ENCODE measurements at places on chromosomes 7 and 10. TPM values are rescaled to one million over a fixed set of nuclear protein-coding genes. Genes with fewer than 3 reads are reported as not detected.

DNA sequence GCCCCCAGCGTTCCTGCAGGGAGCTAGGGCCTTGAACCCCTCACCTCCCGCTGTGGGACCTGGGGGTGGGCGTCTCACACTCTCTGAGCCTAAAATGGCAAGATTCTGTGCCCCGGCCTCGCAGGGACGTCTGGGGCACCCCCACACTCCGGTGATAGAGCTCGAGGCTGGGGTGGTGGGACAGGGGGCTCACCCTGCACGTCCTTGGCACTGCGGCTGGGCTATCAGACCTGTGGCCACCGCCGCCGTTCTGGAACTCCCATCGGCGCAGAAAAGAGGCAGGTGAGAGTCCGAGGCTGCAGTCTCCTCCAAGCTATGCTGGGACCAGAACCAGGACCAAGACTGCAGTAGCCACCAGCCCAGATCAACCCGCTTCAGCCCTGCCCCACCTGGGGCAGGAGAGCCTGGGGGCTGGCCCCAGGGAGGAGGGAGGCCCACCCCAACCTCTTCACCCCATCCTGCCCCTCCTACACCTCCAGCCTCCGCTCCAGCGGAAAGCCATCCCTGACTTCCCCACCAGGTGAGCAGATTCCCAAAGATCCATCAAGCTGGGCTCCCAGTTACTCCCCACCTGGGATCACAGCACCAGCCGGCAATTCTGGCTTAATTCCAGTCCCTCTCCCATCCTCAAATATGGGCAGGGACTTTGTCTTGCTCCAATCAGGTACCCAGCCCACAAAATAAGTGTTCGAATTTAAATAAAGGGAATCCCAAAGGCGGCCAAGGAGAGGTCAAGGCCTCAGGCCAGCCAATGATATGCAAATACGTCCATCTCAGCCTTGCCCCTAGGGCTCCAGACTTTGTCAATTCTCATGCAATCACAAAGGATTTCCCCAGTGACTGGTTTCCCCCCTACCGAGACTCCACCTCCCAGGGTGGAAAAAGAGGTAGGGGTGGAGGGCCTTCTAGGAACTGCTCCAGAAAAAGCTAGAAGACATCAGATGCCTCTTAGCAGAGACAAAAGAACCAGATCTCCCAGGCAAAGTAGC, 16.4 kb downstream of the TNRC18 start:
- DNase-seq = no peak

- no peak for DNase-seq
Measured at GRCh38 chr10:79097021-79097872, 28.5 kb downstream of the ZMIZ1 start.

SH2D4B gene
- 0.28 TPM for total RNA-seq

DENND10 gene
- total RNA-seq = 27.9 TPM

DNA sequence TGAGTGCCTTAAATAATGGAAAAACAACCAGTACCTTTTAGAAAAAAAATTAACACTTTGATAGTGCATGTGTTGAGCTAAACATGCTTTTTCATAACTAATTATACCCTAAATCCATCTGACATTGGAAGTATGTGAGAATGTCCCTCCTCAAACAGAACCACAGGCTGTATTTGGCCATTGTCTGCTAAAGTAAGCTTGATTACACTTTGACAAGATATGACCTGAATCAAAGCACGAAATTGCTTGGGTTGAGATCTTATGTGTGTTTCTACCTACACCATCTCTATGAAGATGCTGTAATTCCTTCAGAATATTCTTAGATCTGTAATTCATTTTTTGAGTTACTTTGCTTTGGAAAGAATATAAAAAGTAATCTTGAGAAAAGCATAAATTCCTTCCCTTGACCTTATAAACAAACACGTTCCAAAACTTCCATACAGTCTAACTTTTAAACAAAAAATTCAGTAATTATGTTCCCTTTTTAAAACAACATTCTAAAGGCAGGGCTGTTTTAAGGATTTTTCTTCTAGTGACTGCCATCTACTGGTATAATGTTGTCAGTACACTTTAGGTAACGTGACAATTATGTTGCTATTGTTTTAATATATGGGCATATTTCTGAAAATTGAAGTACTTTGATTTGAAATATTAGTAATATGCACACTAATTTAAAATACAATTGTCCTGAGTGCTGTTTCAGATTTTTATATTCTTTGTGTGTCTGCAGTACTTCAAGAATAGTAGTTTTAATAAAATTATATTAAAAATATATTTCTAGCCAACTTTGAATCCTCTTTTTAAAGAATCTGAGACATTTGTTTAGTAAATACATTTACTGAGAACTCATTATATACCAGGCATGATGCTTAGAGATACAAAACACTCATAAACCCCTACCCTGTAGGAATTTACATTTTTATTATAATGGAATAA, 20.9 kb downstream of the CD36 start:
- DNase-seq = peak; percentile 63

DNA sequence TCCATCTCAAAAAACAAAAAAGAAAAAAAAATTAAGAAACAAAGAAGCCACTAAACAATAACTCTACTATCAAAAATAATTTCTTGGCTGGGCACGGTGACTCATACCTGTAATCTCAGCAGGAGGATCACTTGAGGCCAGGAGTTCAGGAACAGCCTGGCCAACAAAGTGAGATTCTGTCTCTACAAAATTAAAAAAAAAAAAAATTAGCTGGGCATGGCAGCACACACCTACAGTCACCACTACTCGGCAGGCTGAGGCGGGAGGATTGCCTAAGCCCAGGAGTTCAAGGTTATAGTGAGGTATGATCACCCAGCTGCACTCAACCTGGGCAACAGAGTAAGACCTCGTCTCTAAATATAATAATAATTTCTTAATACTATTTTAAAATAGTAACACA, 69.0 kb downstream of the PARD3 start:
- DNase-seq = no peak

ERCC6 gene
- total RNA-seq = 27.2 TPM

DNA sequence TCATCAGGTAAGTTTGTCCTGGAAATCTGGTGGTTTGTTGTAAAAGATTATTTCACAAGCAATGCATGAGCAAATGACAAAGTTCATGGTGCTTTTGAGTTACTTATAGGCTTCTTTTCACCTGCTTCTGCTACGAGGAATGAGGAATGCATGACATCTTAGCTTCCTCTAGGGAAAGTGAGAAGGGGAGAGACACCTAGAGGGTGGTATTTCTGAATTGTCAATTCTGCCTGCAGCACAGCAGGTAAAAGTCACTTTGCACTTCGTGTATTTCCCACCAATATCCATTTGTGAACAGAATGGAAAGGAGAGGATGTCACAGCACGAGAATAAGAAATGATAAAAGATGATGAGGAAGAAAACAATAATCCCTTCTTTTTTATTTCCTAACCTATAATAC, 153.4 kb upstream of the FEZF1 start:
- no peak for DNase-seq

- DNase-seq = no peak
Measured at GRCh38 chr7:20365486-20365885, 34.8 kb downstream of the ITGB8 start.

DNA sequence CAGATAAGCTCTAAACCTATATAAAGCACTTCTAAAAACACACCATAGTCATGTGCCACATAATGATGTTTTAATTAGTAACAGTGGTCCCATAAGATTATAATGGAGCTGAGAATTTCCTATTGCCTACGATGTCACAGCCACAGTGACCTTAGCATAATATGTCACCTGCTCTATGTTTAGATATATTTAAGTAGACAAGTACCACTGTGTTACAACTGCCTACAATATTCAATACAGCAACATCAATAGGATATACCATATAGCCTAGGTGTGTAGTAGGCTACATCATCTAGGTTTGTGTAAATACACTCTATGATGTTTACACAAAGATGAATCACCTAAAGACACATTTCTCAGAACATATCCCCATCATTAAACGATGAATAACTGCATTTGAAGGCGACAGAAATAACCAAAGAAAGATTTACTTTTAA, 24.5 kb downstream of the GPR22 start:
- no peak for DNase-seq

CHAT gene
- total RNA-seq = not detected

GRCh38 chr10:80454513-80455460, 677 bp downstream of the TSPAN14 start:
- DNase-seq = peak; percentile 59

DNA sequence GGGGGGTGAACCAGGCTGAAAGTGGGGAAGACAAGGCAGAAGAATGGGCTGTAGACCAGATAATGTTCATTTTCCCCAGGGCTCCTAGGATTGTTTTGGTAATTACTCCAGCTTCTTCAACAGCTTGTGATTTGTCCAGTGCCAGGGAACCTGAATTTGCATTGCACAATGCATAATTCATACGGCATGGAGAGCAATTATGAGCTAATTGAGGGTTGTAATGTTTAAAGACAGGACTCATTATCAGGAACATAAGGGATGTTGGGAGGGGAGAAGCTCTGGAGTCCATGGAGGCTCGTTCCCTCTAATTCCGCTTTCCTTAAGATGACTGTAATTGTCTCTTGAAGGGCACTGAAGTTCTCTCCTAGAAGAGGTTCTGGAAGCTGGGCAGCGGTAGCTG, 405.0 kb upstream of the ZMIZ1 start:
- no peak for DNase-seq

GRCh38 chr10:101986624-101986971, 69.4 kb downstream of the ARMH3 start:
- peak; percentile 75 for DNase-seq

DNA sequence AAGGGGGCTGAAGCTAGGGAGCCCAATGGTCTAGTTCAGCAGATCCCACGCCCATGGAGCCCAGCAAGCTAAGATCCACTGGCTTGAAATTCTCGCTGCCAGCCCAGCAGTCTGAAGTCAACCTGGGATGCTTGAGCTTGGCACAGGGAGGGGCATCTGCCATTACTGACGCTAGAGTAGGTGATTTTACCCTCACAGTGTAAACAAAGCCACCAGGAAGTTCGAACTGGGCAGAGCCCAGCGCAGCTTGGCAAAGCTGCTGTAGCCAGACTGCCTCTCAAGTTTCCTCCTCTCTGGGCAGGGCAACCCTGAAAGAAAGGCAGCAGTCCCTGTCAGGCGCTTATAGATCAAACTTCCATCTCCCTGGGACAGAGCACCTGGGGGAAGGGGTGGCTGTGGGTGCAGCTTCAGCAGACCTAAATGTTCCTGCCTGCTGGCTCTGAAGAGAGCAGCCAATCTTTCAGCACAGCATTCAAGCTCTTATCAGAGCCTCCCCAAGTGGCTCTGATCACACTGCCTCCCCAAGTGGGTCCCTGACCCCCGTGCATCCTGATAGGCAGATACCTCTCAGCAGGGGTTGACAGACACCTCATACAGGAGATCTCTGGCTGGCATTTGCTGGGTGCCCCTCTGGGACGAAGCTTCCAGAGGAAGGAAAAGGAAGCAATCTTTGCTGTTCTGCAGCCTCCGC, 167.8 kb downstream of the CCDC71L start:
- no peak for DNase-seq

- peak; percentile 78 for DNase-seq
Measured at GRCh38 chr10:44386546-44387052, 1.7 kb upstream of the CXCL12 start.

- DNase-seq = peak; percentile 75
Measured at GRCh38 chr10:118754229-118754555, 578 bp downstream of the CACUL1 start.

CRYGN gene
- 0.34 TPM for total RNA-seq

DNA sequence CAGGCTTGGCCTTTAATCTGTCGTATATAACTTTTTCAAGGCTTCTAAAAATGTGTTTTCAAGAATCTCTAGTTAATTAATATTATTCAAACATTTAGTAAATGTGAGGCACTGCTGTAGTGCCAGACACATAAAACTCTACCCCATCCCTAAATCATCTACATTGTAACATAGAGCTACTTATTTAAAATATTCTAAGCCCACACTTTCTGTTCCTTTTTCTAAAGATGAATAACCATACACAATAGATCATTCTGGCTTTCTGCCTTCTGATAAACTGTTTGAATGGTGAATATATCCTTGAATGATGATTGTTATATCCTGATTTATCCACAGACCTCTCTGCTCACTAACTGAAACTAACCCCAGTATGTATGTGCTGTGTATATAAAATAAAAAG, 41.4 kb downstream of the BRAF start:
- DNase-seq = no peak

HOXA13 gene
- total RNA-seq = not detected

DNA sequence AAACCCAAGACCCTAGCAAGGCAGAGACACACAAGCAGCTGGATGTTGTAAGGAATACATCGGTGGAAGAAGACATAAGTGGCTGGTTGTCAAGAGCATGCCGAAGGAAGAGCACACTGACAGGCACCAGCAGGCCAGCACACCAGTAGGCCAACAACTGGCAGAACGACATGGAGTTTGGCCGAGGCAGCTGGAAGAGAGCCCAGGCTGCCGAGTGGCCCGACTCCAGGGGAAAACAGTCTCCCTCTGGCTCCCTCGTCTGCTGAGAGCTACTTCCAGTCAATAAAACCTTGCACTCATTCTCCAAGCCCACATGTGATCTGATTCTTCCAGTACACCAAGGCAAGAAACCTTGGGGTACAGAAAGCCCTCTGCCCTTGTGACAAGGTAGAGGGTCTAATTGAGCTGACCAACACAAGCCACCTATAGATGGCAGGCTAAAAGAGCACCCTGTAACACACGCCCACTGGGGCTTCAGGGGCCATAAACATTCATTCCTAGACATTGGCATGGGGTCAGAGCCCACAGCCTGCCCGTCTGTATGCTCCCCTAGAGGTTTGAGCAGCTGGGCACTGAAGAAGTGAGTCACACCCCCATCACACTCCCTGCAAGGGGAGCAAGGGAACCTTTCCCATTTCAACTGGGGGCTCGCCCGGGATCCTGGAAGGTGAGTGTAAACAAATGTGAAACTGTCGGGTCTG, 14.7 kb upstream of the TNS3 start:
- DNase-seq = no peak

DNA sequence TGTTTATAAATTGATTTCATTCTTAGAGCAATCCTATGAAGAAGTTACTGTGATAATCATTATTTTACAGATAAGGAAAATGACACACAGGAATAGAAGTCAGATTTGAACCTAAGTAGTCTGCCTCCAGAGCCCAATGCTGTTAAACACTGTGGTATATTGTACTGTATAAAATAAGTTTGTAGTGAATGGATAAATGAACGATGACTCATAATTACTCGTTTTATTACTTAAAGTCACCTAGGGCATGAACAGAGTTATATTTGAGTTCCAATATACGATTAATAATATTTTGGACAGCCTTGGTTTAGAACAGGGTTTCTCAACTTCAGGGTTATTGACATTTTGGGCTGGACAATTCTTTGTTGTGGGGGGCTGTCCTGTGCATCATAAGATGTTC, 7.8 kb upstream of the BTRC start:
- no peak for DNase-seq

GRCh38 chr10:97869091-97870042, 19.7 kb downstream of the GOLGA7B start:
- peak; percentile 72 for DNase-seq

DNA sequence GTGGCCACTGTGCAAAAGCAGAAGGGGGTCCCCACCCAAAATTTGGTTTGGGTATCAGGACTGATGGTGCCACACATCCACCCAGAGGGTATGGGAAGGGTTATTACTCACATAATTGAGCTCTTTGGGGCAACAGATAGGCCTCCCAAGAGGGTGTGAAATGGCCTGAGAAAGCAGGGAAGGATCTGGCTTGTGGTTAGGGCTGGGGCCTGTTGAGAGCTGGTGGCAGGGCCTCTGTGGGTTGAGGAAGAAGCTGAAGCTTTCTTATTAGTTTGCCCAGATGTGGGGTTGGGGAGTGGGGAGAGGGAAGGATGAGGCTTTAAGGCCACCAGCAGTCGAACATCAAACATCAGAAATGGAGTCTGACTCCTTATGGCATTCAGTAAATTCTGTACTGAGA, 18.3 kb upstream of the MKI67 start:
- DNase-seq = no peak

SORCS1 gene
- total RNA-seq = 3.5 TPM

GRCh38 chr7:117087639-117088396, 134.5 kb downstream of the ST7 start:
- no peak for DNase-seq

Measured in lung (tissue), 17 donors.